ENCODE measurements at places on chromosomes 4 and X. TPM values are rescaled to one million over a fixed set of nuclear protein-coding genes. Genes with fewer than 3 reads are reported as not detected.

- no peak for DNase-seq
Measured at GRCh38 chrX:145832796-145833195, 15.2 kb downstream of the SLITRK2 start.

DNA sequence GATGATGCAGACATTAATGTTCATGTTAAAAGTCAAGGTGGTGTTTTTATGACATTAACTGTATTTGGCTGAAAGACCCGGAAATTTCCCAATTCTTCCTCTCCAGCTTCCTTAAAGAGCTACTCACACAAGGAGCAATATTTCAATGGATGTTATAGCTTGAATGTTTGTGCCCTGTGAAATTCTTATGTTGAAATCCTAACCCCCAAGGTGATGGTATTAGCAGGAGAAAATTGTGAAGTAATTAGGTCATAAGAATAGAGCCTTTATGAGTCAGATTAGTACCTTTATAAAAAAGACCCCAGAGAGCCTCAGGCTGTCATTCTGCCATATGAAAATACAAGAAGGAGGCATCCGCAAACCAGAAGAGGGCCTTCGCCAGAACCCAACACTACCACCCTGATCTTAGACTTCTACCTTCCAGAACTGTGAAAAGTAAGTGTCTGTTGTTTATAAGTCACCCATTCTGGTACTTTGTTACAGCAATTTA, 3.6 kb downstream of the TLR1 start:
- DNase-seq: no peak

- DNase-seq: no peak
Measured at GRCh38 chr4:99803566-99804101, 13.0 kb upstream of the DAPP1 start.

DNA sequence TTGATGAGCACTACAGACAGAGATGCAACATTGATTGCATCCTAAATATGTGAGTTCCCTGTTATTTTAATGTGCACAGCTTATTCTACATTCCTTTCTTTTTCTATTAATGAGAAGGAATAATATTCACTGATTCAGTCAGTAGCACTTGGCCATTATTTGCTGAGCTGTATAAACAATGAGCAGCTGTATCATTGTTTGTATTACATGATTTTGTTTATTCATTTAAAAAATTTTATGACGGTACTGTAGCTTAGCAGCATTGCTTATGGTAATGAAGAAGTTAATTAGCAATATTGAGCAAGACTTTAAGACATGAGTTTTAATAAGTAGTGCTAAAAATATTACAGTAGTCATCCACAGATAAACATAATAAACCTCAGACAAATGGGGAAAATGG, 582.0 kb downstream of the ADGRL3 start:
- no peak for DNase-seq

DNA sequence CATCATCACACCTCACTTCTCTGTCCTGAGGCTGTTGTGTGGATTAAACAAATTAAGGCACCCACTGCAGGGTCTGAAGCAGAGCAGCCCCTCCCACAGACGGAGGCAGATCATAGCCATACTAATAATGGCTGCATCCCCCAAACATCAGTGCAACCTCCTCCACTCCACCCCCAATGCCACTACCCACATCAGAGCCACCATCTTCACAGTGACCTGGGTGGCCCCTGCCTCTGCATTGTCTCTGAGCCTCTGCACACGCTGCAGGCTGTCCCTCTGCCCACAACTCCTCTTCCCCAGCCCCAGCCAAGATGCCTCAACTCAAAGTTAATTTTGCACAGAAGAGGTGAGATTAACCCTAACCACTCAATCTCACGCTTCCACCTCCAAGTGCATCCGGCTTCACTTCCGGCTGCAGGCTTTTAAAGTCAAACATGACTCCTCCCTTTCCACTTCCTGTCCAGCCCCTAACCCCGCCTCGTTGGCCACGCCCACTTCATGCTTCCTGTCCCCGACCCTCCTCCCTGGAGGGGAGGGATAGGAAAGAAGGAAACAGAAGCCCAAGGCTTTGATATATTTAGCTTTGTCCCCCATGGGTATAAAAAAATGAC, 22.7 kb downstream of the JAKMIP1 start:
- no peak for DNase-seq

GRCh38 chrX:56812515-56813105, 83.6 kb downstream of the NBDY start:
- DNase-seq: no peak

DNA sequence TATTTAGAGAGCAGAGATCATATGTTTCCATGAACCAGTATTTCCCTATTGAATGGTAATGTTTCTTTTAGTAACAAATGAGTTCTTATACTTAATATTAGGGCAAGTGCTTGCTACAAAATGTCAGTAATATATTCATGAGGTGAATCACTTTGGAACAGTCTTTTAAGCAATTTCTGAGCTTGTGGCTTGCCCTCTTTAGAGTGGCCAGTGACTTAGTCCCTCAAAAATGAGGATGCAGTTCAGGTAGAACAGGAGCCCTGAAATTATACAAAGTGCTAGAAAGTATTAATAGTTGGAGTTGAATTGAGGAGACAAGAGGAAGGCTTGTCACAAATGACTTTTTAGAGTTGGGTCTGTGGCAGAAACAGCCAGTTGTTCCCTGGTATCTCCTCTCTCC, 53.4 kb upstream of the PITX2 start:
- DNase-seq: no peak

GRCh38 chrX:40158036-40158706, 60.4 kb upstream of the BCOR start:
- no peak for DNase-seq

GRCh38 chr4:57875829-57876392, 765.7 kb upstream of the IGFBP7 start:
- DNase-seq: no peak

GRCh38 chr4:142475663-142476062, 370.4 kb downstream of the INPP4B start:
- DNase-seq: peak; percentile 47

DNA sequence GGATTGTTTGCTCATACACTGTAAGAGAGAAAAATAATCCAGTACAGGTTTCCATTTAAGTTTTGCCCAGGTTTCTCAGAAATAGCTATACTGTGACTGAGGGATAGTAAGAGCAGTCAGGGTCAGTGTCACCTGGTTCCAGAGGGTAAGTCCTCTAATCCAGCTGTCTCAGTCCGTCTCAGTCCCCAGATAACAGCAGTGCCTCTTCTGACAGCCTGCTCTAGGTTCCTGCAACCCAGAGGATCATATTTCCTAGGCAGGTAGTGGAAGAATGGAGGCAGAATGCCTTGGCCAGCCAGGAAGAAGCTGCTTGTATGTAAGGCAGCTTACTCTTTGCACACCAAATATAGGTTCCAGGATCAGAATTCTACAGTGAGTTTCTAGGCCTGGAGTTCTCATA, 22.6 kb upstream of the GNRHR start:
- DNase-seq: no peak

DNA sequence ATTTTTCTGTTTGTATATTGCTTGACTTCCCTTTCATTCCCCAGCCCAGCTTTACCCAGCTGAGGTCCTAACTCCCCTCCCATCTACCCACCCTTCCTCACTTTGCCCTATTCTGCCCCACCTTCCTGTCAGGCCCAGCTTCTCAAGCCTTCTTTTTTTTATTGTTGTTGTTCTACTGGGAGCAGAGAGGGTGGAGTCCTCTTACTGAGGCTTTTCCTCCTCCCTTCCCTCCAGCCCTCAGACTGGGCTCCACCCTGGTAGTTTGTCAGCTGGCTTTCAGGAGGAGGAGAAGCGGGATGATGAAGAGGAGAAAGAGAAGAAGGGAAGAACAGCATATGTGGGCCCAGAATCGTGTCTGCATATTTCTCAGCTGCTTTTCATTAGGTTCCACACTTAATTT, 3.2 kb upstream of the KLF8 start:
- no peak for DNase-seq

Gene TMEM31
- not detected for total RNA-seq

Gene TMSB15A
- total RNA-seq: not detected

Gene SSX2B
- total RNA-seq: not detected

Gene IRAK1
- total RNA-seq: 237 TPM

Gene SYTL5
- total RNA-seq: not detected

Gene AP1S2
- total RNA-seq: 9.4 TPM
